Neural crest cell (in vitro differentiated cells): ENCODE measurements at places on chromosomes 2 and 18. TPM values are rescaled to one million over a fixed set of nuclear protein-coding genes. Genes with fewer than 3 reads are reported as not detected.

Gene SCN9A
- total RNA-seq, result 0.86 and 1.3 TPM in 2 replicates

Gene EXOC6B
- 28.0 and 28.2 TPM in 2 replicates for total RNA-seq

Gene STEAP3
- 0.73 and 0.77 TPM in 2 replicates for total RNA-seq

Gene C1QL2
- 0.14 TPM in 1 of 2 replicates, not detected in the other for total RNA-seq

Gene STARD6
- total RNA-seq, result 0.35 TPM in 1 of 2 replicates, not detected in the other

Gene CDCA7
- total RNA-seq, result 82.5 and 88.8 TPM in 2 replicates

GRCh38 chr2:44578471-44579093 lies 216.8 kb downstream of the CAMKMT start:
- no peak for DNase-seq
- H3K36me3 ChIP-seq, result no peaks in the 10 kb centered on the region

- H3K27ac ChIP-seq, result no peak overlapping the region
- H3K4me1 ChIP-seq, result no peaks in the 10 kb centered on the region
- no peaks in the 10 kb centered on the region for H3K36me3 ChIP-seq
- H3K4me3 ChIP-seq, result no peak overlapping the region
- no peak for DNase-seq
- peaks cover 64% of the 10 kb centered on the region for H3K27me3 ChIP-seq
Observed at GRCh38 chr18:59582395-59582794, 114.8 kb downstream of the CCBE1 start.

DNA sequence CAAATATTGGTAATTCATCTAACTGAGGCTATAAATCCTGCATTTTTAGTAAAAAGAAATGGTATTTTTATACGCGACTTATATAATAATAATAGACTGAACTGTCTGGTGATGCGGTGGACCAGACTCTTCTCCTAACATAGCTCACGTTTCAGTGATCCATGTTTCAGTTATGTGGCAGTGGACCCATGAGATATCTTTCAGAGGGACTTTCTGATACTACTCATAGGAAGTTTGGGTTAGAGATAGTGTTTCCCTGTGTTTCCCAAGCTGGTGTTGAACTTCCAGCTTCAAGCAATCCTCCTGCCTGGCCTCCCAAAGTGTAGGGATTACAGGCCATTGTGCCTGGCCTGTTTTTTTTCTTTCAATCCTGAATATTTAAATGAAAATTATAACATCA lies 59.2 kb downstream of the KCTD1 start:
- H3K36me3 ChIP-seq, result peaks cover 5% of the 10 kb centered on the region
- no peak overlapping the region for H3K27ac ChIP-seq
- DNase-seq, result no peak
- H3K27me3 ChIP-seq, result no peaks in the 10 kb centered on the region

DNA sequence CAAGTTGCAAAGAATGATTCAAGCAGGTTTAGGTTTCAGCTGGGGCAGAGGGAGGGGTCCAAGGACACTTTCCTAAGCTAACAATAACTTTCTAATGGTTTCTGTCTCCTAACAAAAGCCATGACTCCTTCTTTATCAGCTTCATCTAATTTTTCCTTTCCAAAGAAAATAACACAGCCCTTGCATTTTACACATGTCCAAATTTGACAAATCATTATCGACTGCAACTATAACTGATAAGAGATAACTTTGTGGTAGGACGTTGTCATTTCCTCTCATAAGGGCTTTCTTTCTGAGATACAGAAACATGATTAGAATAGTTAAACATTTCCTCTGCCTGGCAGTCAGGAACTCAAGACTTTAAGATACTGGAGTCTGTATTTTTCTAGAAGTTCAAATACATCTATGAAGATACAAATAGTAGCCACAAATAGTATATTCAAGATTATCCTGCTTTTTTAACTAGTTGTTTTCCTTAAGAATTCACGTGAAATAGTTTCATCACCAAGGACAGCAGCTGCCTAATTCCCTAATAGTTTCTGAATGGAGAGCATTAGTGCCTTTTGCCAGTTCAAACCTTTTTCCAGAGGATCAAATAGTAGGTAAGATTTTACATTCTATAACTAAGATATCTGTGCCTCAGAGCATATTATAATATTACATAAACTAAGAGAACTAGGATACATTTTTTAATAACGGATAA lies 263.2 kb downstream of the EXOC6B start:
- H3K4me3 ChIP-seq, result no peak overlapping the region
- no peaks in the 10 kb centered on the region for H3K27me3 ChIP-seq
- peaks cover 5% of the 10 kb centered on the region for H3K36me3 ChIP-seq
- H3K4me1 ChIP-seq, result peaks cover 19% of the 10 kb centered on the region
- DNase-seq, result no peak
- no peak overlapping the region for H3K27ac ChIP-seq

- H3K4me3 ChIP-seq, result no peak overlapping the region
- no peak overlapping the region for H3K27ac ChIP-seq
- DNase-seq, result no peak
- H3K36me3 ChIP-seq, result peaks cover 2% of the 10 kb centered on the region
- H3K27me3 ChIP-seq, result no peaks in the 10 kb centered on the region
Observed at GRCh38 chr18:56844556-56844955, 193.4 kb downstream of the WDR7 start.

DNA sequence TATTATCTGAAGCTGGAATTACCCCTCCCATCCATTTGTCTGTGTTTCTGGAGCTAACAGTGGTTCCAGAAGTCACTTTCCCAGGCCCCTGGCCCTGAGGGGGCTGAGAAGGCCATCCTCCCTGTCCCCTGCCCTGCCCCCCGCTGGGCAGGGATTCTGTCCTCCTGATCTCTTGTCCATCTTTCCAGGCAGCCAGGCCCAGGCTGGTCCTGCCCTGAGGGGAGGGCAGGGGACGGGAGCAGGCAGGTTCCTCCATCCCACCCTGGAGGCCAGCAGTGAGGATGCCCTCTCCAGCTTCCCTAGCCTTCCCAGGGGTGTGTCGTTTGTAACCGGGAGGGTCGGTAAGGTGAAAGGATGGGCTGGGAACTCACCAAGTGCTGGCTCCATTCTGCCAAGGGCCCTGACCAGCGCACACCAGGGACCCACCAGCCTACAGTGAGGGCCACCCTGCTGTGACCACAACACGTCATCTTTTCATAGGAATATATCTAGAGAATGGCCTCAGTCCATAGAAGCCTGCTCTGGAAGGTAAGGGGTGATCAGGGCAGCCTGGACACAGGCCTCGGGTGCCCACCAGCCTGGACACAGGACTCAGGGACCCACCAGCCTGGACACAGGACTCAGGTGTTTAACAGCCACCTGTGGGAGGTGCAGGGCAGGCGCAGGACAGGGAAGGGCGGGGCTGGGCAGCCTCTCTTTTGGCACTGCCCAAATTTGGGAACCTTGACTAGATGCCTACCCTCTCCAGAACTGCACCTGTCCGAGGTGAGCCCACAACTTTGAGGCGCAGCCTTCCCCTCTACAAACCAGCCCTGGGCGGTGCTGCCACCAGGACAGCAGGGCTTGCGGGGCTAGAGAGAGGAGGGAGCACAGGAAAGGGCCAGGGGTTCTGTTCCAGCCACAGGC lies 35.8 kb upstream of the GPC1 start:
- H3K36me3 ChIP-seq, result no peaks in the 10 kb centered on the region
- H3K27ac ChIP-seq, result peak overlapping the region; percentile 14
- H3K27me3 ChIP-seq, result no peaks in the 10 kb centered on the region
- peaks cover 10% of the 10 kb centered on the region for H3K4me1 ChIP-seq

DNA sequence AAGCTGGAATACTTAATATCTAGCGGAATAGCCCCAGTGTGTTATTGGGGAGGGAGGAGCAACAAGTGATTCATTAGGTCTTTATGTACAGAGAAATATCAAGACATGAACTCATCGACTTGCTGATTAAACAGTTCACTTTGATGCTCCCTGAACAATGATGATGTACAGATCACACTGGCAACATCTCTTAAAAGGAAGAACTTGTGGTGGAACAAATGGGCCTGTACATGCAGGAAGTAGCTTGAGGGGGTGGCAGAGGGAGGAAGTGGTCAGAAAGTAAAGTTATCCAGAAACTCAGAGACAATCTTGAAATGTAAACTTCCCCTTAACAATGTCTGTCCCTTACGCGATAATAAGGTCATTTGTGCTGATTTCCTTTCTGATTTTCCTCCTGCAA lies 90.5 kb downstream of the NXPH2 start:
- DNase-seq, result no peak
- H3K27ac ChIP-seq, result no peak overlapping the region
- H3K4me3 ChIP-seq, result no peak overlapping the region
- H3K27me3 ChIP-seq, result no peaks in the 10 kb centered on the region
- no peaks in the 10 kb centered on the region for H3K4me1 ChIP-seq
- no peaks in the 10 kb centered on the region for H3K36me3 ChIP-seq

GRCh38 chr2:105296017-105296611 lies 33.4 kb downstream of the TGFBRAP1 start:
- H3K27me3 ChIP-seq, result no peaks in the 10 kb centered on the region
- H3K4me3 ChIP-seq, result no peak overlapping the region
- H3K36me3 ChIP-seq, result peaks cover 12% of the 10 kb centered on the region
- H3K27ac ChIP-seq, result no peak overlapping the region
